ENCODE measurements at places on chromosomes 5 and 9. TPM values are rescaled to one million over a fixed set of nuclear protein-coding genes. Genes with fewer than 3 reads are reported as not detected.
A peak's percentile ranks its signal among the peaks of the same experiment; 100 is the strongest.

- no peak for DNase-seq
These were observed 4.9 kb downstream of the EDF1 start for GRCh38 chr9:136860933-136861873.

DNA sequence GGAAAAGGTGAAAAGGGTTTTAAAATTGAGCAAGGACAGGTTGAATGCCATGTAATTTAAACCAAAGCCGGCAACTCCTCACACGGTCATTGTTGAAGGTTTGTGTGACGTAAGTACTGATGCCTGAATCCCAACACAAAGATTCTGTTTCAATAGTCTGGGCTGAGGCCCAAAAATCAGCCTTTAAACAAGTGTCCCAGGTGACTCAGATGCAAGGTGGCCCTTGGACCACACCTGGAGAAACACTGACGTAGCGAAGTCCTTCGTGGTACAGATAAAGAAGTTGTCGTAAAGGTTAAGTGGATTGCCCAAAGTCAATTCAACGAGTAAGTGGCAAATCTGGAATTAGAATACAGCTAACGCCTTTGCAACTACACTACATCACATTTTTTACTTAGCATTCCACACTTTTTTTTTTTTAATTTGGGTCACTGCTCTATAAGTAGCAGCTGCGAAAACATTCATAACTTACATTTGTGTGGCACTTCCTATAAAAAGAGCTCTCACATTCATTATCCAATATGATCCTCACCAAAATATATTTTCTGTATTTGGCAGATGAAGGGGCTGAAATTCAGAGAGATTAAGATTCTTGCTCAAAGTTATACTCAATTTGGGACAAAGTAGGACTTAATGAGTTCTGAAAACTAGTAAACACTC, 111.3 kb downstream of the LPAR1 start:
- no peak for DNase-seq

- no peak for DNase-seq
These were observed 31.6 kb downstream of the ACER2 start for GRCh38 chr9:19440376-19440775.

DNA sequence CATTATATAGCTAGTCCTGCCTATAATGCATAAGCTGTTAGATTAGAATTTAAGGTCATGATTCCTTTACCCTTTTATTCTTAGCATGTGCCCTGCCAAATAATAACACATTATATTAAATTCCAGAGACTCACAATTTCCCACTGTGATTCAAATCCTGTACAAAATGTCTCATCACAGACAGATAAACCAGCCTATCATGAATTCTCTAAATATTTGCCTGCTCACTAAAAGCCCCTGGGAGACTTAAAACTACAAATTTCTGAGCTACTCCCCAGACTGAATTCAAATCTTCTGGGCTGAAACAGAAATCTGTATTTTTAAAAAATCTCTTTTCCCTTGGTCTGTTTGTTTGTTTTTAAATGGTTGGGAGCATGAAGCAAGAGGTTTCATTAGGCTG, 32.7 kb downstream of the GAPT start:
- no peak for DNase-seq

DNA sequence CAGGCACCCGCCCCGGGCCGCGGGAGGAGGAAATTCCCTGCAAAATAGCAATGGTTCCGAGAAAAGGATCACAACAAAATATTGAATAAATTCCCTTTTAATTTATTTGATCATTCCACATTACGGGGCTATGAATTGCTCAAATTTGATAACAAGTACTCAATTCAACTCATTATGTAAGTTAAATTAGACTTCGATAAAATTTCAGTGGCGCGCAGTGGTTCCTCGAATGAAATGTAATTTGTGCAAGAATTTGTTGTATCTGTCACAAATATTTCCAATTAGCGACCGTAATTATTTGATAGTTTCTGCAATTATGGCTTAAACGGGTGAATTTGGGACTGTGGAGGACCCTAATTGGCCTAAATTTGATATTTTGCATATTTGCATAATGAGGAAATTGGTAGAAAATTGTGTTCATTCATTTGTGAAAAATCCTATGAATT, 76.0 kb upstream of the TBCA start:
- DNase-seq: no peak

DNA sequence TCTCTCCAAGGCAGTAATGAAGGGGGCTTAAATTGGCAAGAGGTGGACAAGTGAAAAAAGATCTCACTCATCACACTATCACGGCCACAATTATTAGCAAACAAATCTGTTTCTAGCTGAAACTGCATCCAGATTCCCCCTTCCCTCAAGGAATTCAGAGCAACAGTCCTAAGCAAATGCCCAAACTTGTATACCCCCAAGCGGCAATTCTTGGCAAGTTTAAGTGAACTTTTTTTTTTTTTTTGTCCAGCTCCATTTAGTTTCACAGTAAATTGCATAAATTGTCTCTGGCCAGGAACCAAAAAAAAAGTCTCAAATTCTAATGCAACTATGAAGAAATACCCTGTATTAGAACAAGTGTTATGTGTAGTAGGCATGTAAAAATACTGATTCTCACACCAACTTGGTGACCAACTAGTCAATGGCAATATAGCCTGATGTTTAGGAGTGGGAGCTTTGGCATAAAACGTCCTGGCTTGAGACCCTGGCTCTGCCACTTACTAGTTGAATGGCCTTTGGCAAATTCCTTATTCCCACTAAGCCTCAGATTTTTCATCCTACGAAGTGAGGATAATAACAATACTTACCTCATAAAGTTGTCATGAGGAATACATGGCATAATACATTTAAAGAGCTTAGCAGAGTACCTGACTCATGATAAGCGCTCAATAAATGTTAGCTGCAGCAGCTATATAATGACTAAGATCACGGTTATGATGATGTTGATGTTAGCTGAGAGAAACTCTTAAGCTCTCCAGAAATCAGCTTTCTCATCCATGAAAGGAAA, 193.2 kb downstream of the ADAMTSL1 start:
- no peak for DNase-seq

GRCh38 chr5:6995115-6995514, 281.9 kb downstream of the TENT4A start:
- no peak for DNase-seq

- no peak for DNase-seq
These were observed 29.5 kb downstream of the RXRA start for GRCh38 chr9:134355561-134356279.

DNA sequence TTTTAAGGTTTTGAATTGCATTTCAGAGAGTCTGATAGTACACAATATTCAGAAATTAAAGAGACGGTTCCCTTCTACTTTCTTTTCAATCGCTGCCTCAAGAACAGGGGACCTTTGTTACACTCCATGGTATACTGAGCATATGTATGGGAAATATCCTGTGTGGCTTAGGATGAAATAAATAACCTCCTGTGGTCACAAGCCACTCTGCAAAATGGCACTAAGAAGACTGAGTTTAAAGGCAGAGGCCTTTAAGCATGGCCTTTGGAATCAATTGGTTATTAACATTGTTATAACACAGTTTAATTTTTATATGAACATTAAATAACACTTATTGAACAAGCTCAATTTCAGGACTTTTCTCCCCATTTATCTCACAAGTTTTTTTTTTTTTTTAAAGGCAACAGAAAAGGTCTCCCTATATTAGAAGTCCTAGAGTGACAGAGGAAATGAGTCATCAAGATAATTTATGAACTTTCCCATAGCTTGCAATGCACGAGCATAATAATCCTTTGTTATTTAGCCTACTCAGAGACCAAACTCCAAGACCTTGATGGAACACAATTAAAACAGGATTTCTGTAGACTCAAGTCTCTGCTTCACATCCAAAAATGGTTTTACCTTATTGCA, 341.9 kb downstream of the TMEM167A start:
- no peak for DNase-seq

DNA sequence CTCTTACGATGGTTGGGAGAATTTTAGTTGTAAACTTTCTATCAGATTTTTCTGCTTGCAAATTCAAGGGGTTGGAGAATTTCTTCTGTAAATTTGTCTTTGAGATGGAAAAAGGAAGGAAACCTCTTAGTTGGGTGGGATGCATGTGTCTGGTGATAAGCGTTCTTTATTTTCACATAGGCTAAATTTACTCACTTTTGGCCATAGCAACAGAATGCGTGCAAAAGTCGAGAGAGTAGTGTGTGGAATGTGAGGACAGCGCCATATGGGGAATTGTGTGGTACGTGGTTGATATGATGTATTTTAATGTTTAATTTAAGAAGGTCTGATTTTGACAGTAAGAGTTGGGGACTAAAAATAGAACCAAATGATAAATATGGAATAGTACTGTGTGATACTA, 282.2 kb downstream of the TAF11L14 start:
- no peak for DNase-seq

DNA sequence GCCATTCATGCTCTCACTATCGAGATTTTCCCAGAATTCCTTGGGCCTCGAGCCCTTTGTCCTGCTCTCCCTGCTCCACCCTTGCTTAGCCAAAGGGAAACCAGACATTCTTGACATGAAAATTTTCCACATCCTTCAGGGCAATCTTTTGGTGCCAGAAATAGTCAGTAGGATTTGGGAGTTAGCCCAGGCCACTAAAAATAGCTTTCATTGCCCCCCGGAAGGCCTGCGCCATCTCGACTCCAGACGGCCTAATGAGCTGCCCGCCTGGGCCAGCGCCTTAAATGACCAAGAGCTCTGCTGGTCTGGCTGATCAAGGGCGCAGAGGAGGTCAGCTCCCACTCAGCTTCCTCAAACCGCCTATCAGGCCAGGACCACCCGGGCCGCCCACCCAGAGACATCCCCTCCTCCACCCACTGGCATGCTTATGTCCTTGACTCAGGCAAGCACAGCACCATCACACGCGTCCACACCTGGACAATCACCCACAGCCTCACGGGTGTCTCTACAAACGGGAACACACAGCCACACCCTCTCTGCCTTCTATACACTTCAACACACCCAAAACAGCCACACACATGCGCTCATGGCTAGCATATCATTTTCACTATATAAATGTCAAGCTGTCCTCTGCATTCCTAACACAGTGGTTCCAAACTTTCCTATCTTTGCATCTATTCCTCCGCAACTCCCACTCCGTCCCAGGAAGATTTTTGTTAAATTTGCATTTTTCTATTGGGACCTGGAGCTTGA, 20.9 kb downstream of the DUSP1 start:
- DNase-seq: no peak

DNA sequence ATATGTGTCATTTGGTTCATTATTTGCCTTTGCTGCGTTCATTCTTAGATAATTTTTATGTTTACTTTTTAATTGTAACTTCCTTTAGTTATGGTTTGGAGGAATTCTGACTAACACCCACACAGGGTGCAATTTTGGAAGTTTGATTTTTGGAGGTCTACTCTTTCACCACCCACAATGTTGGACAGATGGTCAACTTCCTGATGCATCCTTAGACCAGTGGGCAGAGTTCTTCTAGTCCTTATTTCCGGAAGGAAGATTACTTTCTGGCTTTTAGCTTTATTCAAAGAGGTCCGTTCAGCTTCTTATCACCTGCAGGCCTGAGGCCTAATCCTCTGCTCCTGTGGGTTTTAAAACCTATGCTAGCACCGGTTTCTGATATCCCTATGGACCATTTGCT, 126.7 kb downstream of the MTX3 start:
- peak; percentile 81 for DNase-seq

- DNase-seq: no peak
These were observed 14.2 kb upstream of the GFPT2 start for GRCh38 chr5:180367300-180367699.

- DNase-seq: no peak
These were observed 111.1 kb downstream of the MVB12B start for GRCh38 chr9:126437701-126438100.

DNA sequence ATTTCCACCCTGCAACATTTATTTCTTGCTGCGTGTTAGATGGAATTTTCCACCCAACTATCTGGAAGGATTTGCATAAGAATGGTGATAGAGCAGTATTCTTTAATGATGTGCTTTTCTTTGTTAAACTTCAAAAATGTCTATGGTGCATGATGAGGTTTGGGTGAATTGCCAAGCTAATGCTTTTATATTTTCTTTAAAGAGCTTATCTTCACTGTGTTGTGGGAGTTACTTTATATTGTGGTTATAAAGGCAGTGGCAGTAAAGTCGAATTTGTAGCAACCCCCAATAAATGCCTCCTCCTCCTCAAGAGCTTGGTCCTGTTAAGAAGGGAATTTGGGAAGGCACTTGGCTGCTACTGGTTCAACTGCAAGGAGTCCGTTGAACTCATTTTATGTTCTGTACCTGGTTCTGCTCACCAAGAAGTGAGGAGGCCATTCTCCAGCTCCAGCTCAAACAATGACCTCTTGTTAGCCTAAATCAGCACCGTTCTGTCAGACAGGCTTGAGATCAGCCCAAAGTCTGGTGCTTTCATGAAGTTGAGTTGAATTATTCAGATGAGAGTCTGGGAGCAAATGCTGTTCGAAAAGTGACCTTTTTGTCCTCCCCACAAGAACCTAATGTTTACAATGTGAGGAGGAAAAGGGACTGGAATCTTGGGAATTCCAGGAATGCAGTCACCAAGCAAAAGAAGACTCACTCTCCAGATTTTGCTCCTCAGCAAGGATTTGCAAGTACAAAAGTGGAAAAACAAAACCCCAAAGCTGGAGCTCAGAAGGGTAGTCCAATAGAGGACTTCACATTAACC, 217.0 kb downstream of the TMEM38B start:
- no peak for DNase-seq

DNA sequence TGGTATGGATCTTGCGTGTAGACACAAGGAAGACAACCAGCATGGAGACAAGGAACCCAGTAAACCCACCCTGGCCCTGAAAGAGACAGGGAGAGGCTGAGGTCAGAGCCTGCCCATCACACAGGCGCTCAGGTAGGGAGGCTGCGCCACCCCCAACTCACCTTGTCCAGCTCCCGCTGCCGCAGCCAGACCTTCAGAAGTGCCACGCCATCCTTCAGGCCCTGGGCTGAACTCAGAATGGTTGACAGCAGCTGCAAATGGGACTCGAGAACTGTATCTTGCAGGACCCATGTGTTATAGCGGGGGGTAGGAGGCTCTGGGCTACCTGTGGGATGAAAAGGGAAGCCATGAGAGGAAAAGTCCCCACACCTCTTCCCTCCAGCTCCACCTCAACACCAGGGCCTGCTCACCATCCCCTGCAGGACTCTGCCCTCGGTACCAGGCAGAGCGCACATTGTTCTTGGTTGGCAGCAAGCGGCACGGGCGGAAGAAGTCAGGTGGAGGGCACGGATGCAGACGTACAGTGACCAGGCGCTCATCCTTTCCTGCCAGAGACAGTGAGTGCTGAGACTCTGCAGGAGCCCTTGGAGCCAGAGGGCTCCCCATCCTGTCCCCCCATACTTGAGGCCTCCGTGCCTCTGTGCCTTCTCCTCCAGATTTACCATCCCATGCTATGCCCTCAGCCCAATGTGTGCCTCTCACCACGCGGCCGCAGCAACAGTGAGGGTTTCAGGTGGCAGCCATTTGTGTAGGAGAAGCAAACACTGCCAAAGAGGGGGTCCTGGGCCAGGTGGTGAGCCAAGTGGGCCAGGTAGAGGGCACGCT, 4.7 kb downstream of the NOL6 start:
- DNase-seq: no peak

NR5A1 gene
- 1.2 TPM for total RNA-seq

ANKRD34B gene
- total RNA-seq: not detected

KCNT1 gene
- total RNA-seq: not detected

PLPP7 gene
- total RNA-seq: 11.8 TPM

ADAMTS12 gene
- 7.6 TPM for total RNA-seq

CTNND2 gene
- total RNA-seq: 1.7 TPM

TMEM174 gene
- total RNA-seq: not detected

PIP5KL1 gene
- total RNA-seq: 10.3 TPM
